GM20000 (cell line): ENCODE measurements at places on chromosomes 6 and 20.

DNA sequence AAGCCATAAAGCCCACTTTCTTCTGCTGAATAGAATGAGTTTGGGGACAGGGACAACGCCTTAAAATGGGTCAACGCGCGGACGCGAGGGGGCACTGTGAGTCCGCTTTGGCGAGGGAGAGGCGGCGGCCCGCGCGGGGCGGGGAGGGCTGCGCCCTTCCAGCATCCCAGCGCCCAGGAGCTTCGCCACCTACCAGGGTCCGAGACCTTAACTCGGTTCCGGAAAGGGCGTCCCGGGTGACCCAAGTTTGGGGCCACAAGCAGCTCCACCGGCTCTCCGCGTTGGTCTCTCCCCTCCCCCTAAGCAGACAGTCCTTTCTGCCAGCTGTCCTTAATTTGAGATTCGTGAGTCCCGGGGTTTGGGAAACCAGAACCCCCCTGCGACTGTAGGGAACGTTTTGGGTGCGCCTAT, 1.8 kb upstream of the SAMD5 start:
- DNase-seq: peak; percentile 78

DNA sequence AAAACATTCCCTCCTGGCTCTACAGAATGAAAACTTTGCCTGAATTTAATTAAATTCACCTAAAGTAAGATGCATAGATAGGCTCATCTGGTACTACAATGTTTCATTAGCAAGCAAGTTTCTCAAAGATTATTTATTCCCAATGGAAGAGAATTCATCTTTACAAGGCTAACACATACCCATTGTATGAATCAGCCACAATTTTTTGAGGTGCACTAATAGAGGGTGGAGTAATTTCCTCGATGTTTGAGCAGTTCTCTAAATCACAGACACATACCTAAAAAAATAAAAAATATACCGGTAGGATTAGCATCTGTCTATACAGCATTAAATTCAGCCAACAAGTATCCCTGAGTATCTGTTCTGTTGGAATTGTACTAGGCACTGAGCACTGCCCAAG, 32.7 kb downstream of the ROS1 start:
- no peak for DNase-seq

- DNase-seq: no peak
These were observed 165.1 kb downstream of the TINAG start for GRCh38 chr6:54473328-54473727.

DNA sequence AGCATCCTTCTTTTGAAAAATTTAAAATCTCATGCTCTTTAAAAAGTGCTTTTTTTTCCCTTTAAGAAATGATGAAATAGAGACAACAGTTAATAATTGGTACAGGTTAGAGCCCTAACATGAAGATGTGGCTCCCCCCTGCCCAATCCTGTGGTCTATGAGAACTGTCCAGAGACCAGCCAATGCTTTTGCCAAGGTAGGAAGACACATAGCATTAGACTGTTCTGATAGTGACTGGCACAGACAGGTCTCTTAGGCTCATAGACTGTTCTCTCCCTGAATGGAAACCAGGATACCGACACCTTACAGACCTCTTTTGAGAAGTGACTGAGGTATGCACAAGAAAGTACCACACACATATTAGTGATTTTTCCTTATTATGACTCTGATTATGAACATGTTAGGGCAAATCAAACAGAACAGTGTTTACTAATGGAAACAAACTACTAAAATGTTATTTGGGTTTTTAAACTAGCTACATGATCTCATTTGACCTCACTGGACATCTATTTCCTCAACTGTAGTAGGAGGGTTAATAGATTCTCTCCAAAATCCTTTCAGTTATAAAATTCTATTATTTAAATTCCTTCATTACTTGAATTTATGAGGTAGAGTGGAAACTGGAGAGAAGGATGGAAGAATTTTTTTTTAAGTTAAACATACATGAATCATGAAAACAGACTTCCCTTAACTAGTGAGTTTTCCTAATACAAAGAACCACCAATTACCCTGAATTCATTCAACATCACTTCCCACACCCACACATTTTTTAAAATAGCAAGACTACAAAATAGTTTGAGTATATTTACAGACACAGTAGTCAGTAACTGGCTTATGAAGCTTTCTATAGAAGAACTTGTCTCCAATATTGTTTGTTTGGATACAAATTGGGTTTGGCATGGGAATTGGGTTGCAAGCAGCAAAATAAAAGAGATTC, 120.4 kb downstream of the OGFRL1 start:
- DNase-seq: no peak

DNA sequence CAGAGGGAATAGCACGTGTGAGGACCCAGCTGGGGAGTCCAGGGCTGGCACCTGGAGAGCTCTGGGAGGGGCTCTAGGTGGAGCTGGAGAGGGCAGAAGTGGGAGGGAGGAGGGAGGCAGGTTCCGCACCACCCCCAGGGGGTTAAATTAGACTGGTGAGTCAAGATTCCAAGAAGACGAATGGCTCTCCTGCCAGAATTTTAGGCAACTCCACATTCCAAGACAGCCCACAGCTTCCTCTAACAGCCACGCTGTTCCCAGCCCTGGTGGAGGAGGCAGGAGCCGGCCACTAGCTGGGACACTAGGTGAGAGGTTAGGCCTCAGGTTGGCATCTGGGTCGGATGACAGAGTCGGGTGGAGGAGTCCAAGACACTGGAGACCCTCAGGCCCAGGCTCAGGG, 60.2 kb downstream of the TFAP2C start:
- DNase-seq: no peak

DNA sequence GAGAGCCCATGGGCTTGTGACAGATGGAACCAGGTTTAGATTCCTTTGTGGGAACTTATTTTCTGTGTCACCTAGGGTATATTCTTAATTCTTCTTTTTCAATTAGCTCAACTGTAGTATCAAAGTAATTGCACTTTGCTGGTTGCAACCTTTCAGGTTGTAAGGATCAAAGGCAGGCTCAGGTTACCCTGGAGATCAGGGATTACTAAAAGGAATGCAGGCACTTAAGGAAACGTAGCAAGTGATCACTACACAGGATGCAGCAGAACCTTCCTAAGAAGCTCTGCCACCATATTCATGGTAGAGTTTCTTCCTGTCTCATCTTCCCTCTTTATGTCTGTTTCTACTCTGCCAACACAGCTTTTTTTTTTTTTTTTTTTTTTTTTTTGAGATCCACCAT, 133.2 kb upstream of the JAG1 start:
- no peak for DNase-seq

DNA sequence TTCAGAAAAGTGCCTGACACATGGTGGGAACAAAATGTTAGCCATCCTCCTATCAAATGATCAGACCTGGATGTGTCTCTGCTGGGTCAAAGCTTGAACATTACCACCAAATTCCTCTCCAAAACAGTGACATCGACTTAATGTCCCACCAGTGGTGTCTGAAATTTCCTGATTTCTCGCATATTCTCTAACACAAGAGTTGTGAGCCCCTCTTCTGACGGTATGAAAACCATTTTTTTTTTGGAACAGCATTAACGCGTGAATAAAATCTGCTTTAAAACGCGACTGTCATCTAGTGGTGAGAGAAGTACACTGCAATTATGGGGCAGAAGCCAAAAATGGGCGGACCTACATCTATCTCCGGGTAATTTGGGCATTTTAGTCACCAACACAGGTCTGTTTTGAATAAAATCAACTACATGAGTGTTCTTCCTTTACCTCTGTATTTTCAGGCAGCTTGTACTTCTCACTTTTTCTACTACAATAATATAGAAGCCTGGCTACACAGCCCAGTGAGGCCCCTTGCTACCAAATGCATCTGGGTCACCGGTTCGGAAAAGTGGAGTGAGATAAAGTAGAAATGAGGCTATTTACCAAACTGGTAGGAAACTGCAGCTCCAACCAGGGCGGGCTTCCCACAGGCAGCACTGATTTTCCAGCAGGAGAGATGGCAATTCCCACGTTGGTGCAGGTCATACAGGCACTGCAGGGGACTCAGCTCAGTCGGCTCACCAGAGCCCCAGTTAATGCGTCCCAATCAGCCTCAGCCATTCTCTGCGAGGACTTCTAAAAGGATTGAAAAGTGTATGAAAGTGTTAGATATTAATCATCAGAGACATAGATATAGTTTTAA, 27.4 kb downstream of the MGME1 start:
- peak; percentile 65 for DNase-seq

DNA sequence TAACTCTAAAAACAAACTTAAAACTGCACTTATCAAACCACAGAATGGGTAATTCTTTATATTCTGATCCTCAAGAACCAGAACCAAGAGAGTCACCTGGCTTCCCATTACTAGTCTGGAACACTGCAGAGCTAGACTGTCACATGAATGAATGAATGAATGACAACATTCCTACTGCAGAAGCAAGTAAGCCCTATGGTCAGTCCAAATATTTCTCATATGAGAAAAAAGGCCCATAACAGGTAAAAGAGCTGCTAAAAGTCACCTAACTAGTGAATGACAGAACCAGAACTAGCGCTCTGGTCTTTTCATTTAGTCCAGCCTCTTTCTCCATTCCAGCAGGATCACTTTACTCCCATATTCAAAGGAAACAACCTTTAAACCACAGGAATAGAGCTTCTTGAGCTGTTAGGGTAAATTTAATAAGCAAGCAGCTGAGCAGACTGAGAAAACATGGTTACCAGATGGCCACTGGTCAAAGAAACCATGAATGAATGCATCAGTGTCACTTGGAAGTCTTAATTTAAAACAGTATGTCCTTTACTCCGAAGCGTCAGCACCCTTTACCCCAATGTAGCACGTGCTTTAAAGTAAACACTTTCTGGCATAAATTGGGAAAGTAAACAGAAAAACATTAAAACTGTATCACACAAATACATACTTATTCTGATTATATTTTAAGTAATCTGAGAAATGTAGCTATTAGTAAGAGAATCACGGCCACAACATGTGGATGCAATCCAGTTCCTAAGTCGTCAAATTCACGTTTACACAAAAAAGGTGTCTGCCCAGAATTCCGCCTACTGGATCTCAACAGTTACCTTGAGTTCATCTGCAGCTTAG, 1.4 kb downstream of the PREP start:
- no peak for DNase-seq

DNA sequence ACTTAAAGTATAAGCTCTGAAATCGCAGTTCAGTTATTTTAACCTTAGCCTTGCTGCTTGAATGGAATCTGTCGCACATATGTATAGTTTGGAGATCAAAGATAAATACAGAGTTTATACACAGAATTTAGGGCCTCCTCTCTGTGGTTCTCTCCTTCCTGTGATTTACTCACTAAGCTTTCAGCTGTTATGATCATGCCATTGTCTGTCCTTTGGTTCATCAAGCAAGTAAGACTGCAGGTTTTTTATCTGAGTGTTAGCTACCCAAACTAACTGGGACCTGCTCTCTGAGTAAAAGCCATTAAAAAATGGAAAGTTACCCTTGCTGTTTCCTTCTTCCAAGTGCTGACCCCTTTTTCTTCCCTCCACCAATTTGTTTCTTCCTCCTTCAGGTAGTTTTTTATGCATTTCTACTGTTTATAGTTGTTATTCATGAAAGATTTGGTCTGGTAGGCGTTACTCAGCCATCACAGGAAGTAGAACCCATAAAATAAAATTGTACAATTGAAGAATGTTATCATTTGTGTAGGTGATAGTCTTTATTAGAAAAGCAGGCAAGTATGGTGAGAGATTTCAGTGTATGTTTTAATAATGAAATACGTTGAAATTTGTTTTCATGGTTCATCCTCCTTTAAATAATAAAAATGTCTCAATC, 33.7 kb upstream of the SUMO4 start:
- no peak for DNase-seq

DNA sequence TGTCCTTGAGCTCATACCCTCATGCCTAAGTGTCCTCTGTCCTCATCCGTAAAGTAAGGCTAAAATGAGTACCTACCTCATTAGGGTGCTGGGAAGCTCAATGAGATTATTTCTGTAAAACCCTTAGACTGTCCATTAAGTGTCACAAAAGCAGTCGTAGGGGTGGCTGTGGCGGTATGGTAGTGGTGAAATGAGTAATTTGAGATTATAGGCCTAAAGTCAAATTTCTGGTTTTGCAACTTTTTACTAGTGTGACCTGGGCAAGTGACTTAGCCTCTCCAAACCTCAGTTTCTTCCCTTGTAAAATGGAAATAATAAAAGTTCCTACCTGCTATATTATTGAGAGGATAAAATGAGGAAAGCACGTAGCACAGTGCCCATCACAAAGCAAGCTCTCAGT, 148.2 kb upstream of the AKAP12 start:
- DNase-seq: no peak

GRCh38 chr6:26538572-26538902, 371 bp downstream of the HMGN4 start:
- DNase-seq: no peak

GRCh38 chr6:106889692-106890091, 84.8 kb downstream of the CD24 start:
- DNase-seq: no peak

DNA sequence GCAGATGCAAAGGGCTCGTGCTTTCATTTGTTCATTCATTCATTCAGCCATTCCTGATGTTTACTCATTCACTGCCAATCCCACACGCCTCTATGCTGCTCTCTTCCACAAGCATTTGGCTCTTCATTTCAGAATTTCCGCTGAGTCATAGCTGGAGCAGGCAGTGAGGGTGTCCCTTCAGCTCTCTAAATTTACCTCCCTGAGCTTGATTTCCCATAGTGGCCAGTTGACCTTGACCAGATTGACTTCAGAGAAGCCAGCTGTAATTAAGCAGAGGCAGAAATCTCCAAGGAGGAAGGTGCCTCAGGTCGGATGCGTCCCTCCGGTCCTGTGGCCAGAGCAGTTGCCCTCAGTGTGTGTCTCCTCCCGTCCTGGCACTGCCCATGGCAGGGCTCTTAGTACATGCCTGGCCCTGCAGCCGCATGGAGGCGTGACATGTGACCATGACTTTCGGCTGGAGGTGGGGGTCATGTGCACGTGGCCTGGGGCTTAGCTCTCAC, 267.2 kb upstream of the ECI2 start:
- no peak for DNase-seq

- DNase-seq: no peak
These were observed 496.0 kb upstream of the MARCKS start for GRCh38 chr6:113361014-113361645.

DNA sequence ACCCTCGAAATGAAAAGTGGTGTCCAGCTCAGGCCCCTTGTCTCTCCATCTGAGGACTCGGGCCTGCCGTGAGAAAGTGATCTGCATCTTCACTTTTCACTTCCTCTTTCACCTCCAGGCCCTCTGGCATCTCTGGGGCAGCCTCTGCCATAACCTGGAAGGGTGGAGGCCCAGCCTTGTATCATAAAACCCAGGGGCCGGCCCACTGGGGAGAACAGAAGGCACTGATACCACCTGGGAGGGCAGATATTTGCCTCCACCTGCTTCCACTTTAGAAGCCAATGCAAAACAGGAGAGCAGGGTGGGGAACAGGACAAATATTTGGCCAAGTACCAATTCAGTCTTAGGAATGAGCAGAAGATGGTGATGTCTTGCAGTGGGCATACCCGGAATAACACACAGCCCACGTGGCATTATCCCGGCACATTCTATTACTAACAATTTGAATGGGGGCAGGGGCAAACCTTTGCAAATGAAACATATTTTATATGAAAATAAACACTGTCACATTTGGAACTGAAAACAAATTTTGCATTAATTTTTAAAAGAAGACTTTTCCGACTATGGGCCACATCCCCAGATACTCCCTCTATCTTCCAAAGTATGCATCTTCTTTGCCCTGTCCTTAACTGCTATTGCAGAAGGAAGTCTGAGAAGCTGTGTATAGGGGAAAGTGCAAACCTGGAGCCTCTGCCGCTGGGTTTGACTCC, 69.2 kb upstream of the TBC1D7 start:
- peak; percentile 76 for DNase-seq
